ENCODE measurements at places on chromosomes 1 and 21. TPM values are rescaled to one million over a fixed set of nuclear protein-coding genes. Genes with fewer than 3 reads are reported as not detected.

The C4BPA gene
- 1.1 TPM for total RNA-seq

DNA sequence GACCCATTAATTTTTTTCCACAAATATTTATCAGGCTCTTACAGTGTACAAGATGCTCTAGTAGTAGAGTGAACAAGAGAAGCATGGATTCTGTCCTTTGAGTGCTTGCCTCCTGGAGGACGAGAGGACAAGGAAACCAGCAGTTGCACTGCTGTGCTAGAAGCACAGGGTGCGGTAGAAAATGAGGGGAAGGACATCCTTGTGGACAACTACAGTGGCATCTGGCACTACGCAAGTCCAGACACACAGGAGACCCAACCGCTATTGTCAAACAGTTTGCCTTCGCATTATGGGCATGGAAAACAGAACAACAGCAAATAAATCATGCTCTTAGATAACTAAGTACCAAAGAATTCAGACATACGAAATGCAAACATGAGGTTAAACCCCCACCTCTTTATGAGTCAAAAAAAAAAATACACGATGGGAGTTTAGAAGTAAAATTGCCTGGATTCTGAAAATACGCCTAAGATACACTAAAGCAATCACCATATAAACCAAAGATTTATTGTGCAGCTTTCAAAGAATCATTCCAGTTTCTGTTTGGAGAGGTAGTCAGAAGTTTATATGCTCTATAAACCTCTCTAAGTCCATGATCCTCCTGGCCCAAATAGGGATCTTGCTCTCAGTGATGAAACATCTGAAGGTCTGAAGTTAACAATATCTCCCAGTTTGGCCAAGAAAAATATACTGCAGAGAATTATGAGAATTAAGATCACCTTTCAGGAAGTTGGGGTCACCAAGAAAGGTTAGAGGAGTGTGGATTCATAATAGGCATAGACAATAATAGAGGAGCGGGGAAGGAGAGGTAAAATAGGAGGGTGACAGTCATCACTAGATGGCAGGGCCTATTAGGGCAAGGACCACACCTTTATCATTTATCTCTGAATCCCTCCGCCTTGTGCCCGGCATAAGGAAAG lies 307.8 kb downstream of the NFIA start:
- DNase-seq, result no peak

DNA sequence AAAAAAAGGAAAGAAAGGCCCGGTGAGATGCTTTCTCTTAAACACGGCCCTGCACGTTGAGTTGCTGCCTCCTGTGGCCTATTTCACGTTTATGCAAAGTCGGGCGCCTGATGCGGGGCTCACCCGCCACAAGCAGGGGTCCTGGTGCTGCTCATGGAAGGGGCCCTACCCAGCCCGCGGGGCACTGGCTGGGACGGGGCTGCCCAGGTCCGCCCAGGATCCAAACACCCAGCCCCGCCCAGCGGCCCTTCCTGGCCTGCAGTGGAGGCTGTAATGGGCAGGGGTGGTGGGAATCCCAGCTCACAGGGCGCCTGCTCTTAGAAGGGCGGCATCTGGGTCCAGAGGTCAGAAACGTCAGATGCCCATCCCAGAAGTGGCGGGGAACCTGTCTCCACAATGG lies 1.6 kb downstream of the COL6A2 start:
- no peak for DNase-seq

DNA sequence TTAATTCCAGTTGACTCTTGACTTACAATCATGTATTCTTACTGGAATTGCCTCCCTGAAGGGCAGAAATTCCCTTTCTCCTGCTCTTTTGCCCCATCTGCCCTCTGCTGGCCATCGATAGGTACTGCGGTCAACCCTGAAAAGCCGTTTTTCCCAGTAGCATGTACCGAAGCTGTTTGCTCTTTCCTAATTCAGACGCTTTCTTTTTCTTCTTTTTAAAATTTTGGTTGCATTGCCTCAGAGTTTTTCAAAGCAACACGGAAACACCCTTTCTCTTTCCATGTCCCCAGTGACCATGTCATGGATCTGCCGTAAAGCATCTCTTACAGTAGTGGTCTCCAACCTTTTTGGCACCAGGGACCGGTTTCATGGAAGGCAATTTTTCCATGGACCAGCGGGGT lies 164.2 kb upstream of the C1orf21 start:
- DNase-seq, result peak; percentile 63

DNA sequence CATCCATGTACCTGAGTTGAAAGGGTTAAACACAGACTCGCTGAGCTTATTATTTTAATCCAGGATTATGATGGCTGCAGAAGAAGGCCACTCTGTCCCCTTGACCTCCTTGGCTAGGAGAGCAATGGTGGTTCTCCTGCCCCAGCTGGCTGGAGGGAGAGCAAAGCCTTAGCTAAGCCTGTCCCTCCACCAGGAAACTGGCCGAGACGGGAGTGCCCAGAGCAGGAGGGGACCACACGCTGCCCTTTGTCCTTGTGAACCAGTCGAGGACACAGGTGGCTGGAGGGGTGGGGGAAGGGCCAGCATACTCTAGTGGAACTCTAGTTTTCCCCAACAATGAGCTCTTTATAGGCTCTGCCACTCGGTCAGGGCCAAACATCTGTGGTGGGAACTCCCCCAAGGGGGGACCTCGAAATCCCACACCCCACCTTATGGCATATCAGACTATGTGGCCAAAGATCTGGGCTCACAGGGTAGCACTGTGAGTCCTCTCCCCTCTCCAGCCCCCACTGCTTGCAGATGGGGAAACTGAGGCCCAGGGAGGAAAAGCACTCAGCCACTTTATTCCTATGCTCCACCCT lies 12.9 kb downstream of the KIAA1614 start:
- no peak for DNase-seq

The PLA2G4A gene
- total RNA-seq, result 10.6 TPM
